Kidney epithelial cell (primary cell): ENCODE measurements at places on chromosomes 4 and X. TPM values are rescaled to one million over a fixed set of nuclear protein-coding genes. Genes with fewer than 3 reads are reported as not detected.

The TASL gene
- not detected in 2 replicates for total RNA-seq

The GPAT3 gene
- total RNA-seq, result 8.2 and 9.1 TPM in 2 replicates

The KLB gene
- 0.07 and 0.21 TPM in 2 replicates for total RNA-seq

The KCNIP4 gene
- total RNA-seq, result 4.7 and 5.5 TPM in 2 replicates

The CXXC4 gene
- 0.27 and 0.50 TPM in 2 replicates for total RNA-seq

The ABCG2 gene
- under 0.01 and 0.21 TPM in 2 replicates for total RNA-seq

The GAGE12F gene
- not detected in 2 replicates for total RNA-seq

The MAGED2 gene
- 195 and 200 TPM in 2 replicates for total RNA-seq

The PITX2 gene
- total RNA-seq, result 0.29 and 1.3 TPM in 2 replicates

The C4orf50 gene
- total RNA-seq, result not detected in 2 replicates

The PCDH10 gene
- total RNA-seq, result 0.62 and 2.0 TPM in 2 replicates

The SPANXB1 gene
- not detected in 2 replicates for total RNA-seq

The HTR2C gene
- total RNA-seq, result not detected in 2 replicates

The TAF7L gene
- total RNA-seq, result 0.27 and 0.33 TPM in 2 replicates

The GPR50 gene
- total RNA-seq, result not detected in 2 replicates

The FATE1 gene
- not detected in 2 replicates for total RNA-seq

The CDK16 gene
- 107 and 120 TPM in 2 replicates for total RNA-seq

The HEPH gene
- total RNA-seq, result 8.1 TPM in 2 replicates

The PPM1K gene
- total RNA-seq, result 9.0 and 11.0 TPM in 2 replicates

The ARHGAP36 gene
- total RNA-seq, result not detected in 2 replicates

The CLIC2 gene
- total RNA-seq, result not detected in 2 replicates

The KCND1 gene
- 0.67 and 1.6 TPM in 2 replicates for total RNA-seq

The ARX gene
- not detected in 2 replicates for total RNA-seq

The RGN gene
- 1.8 and 4.4 TPM in 2 replicates for total RNA-seq
